PC-3 (cell line): ENCODE measurements at places on chromosomes 16 and 17. TPM values are rescaled to one million over a fixed set of nuclear protein-coding genes. Genes with fewer than 3 reads are reported as not detected.

- DNase-seq: no peak
These were observed 92.6 kb downstream of the DNAH17 start for GRCh38 chr17:78484271-78485246.

Gene TEKT5
- total RNA-seq: not detected in 2 replicates

- no peak for DNase-seq
These were observed 55.0 kb downstream of the VAT1L start for GRCh38 chr16:77843405-77843804.

GRCh38 chr16:55146966-55147365 is 177.0 kb upstream of the IRX6 start:
- no peak for DNase-seq

- DNase-seq: no peak
These were observed 2.5 kb upstream of the GJD3 start for GRCh38 chr17:40366861-40367518.

DNA sequence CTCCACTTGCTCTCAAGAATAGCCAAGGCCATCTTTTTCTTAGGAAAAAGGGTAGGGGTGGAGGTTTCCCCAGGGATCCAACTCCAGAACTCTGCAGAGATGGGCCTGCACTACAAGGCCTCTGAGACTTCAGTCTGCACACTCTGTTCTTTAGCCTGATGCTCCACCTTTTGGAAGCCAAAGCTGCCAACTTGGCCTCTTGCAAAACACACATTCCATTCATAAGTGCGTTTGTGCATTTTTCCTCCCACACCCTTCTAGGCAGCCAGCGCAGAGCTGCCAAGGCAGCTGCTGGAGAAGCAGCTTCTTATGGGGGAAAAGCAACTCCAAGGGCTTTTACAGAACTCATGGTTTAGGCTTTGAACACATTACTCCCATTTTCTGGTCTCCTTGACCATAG is 45.3 kb downstream of the REXO5 start:
- peak; percentile 81 for DNase-seq

DNA sequence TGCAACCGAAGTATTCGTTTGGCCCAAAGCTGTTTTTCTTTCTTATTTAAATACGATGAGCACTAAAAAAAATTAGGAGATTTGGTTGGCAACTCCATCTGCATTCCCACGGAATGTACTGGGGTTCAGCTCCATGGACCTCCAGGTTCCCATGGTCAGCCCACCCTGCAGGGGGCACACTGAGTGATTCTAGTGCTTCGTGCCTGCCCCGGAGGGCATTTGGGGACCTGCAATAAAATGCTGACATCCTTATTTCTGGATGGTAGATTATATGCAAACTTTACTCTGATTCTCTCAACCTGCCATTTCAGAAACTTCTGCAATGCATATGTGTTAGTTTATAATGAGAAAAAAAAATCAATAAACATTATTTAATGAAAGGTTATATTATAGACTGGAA is 339.4 kb downstream of the XYLT1 start:
- DNase-seq: no peak
